ENCODE measurements at places on chromosomes 7 and 10. TPM values are rescaled to one million over a fixed set of nuclear protein-coding genes. Genes with fewer than 3 reads are reported as not detected.

The NKX1-2 gene
- not detected for total RNA-seq

The NAMPT gene
- total RNA-seq, result 76.4 TPM

The CAMK1D gene
- 34.4 TPM for total RNA-seq

The ZNF487 gene
- 21.0 TPM for total RNA-seq

The PDZD7 gene
- total RNA-seq, result 12.5 TPM

The CABCOCO1 gene
- total RNA-seq, result 1.6 TPM

The TCERG1L gene
- total RNA-seq, result 1.3 TPM

The HKDC1 gene
- 3.1 TPM for total RNA-seq

The OPN4 gene
- total RNA-seq, result not detected

The FKBP9 gene
- total RNA-seq, result 36.6 TPM

The C10orf62 gene
- total RNA-seq, result not detected

The PNLIPRP3 gene
- not detected for total RNA-seq

The PRDX3 gene
- 84.8 TPM for total RNA-seq

The KIF11 gene
- 8.5 TPM for total RNA-seq

The CYP26C1 gene
- total RNA-seq, result 0.63 TPM

The CALD1 gene
- 35.4 TPM for total RNA-seq

The CLDN4 gene
- total RNA-seq, result 0.63 TPM

The TBX20 gene
- not detected for total RNA-seq

The HOXA11 gene
- total RNA-seq, result not detected

The ZFAND2A gene
- 20.7 TPM for total RNA-seq

The ECHDC3 gene
- total RNA-seq, result 3.1 TPM
